CD4-positive, alpha-beta T cell treated with Interleukin-17A for 1 hour (primary cell): ENCODE measurements at places on chromosomes 3 and 15.

DNA sequence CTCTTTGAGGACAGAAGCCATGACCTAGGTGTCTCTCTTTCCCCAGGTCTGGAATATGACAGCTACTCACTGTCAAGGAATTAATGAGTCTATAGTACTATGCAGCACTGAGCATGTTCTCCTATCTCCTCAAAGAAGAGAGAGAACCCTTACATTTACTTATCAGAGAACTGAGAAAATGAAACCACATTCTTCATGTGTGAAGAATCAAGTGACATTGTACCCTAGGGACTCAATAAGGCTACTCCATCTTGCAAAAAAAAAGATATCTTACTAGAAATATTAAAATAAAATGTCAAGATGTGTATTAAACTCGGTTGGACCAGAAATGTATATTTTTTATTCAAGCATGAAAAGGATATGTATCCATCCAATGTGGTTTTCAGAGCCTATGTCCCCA, 133.2 kb upstream of the COL8A1 start:
- no peak for DNase-seq

- DNase-seq, result no peak
Observed at GRCh38 chr3:115660646-115661337, 37.5 kb downstream of the GAP43 start.

- DNase-seq, result no peak
Observed at GRCh38 chr15:97014001-97014400, 683.5 kb downstream of the NR2F2 start.

- no peak for DNase-seq
Observed at GRCh38 chr3:59302442-59302841, 252.6 kb upstream of the CFAP20DC start.

DNA sequence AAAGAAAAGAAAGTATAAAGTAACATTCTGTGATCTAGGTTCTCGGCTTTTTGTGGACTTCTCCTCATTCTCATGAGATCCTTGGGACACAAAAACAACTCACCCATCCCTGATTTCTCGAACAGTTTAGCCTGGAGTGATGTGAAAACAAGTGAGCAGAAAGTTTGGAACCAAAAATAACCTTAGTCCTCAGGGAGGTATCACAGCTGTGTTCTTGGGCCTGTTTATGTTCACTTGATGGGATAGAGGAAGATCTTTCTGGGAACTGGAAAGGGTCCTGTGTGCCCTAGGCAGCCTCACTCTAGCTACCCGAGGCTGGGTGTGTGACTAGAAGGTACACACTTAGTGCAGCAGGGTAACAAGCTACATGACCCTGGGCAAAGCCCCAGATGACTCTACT, 308.8 kb upstream of the PDZRN3 start:
- no peak for DNase-seq

GRCh38 chr3:76369170-76369569, 583.8 kb upstream of the ZNF717 start:
- DNase-seq, result no peak

GRCh38 chr3:58260261-58260731, 22.7 kb downstream of the ABHD6 start:
- DNase-seq, result no peak

GRCh38 chr3:119870512-119870911, 88.6 kb downstream of the NR1I2 start:
- no peak for DNase-seq

- DNase-seq, result no peak
Observed at GRCh38 chr3:101976473-101976872, 127.2 kb downstream of the NFKBIZ start.

DNA sequence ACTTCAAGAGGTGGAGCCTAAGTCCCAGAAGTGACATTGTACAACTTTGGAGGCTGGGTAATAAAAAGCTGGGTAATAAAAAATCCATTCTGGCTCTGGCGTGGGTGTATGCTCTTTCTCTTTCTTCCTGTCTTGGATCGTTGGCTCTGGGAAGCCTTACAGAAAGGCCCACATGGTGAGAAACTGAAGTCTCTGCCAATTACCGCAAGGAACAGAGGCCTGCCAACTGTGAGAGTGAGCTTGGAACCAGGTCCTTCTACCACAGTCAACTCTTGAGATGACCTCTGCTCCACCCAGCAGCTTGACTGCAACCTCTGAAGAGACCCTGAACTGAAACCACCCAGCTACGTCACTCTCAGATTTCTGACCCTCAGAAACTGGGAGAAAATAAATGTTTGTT, 51.0 kb downstream of the NR2F2 start:
- no peak for DNase-seq

DNA sequence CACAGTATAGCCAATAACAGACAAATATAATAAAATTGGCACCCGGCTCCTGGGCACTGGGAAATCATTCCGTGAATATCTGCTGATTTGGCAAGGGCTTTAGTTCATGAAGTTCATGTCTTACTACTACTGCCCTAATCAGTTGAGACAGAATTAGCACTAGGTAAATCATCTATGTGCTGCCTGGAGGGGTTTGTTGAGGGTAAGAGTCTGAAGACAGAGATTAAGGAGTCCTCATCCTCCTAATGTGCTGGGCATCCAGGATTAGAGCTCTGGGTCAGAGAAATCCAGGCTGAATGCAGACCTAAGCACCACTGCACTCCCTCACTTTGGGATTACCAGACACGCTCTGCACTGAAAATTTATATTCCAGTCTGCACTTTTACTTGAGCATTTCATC, 2.0 kb downstream of the SAMD7 start:
- no peak for DNase-seq

DNA sequence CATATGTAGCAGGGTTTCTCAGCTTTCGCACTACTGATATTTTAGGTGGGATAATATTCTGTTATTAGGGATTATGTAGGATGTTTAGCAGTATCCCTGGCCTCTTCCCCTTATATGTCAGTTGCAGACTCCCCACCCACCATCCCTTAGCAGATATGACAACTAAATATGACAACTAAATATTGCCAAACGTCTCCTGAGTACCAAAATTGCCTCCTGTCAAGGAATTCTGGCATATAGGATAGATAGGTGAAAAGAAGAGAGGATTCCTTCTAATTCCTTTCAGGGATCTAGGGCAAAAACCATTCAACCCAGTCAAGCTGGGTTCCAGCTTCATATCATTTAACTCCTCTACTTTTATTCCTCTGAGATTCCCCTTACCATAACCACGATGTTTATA, 759.8 kb downstream of the AGBL1 start:
- no peak for DNase-seq

- no peak for DNase-seq
Observed at GRCh38 chr15:50945725-50946124, 37.2 kb downstream of the AP4E1 start.

DNA sequence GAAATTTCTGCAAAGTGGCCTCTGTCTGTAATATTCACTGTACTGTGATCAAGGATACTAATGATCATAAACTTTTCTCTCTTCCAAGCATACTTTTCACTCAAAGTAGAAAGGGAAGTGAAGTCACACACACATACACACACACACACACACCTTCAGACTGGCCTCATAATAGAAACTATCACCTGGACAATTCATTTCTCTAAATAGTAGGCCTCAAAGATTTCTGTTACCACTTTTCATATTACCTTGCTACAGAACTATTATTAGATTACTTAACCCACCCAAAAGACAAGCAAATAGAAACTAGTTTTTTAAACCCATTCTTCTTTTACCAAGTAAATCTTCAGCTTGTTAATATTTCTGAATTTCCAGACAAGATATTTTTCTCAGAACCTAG, 12.2 kb downstream of the CPB1 start:
- no peak for DNase-seq

- no peak for DNase-seq
Observed at GRCh38 chr3:151900884-151901643, 27.6 kb downstream of the SUCNR1 start.

DNA sequence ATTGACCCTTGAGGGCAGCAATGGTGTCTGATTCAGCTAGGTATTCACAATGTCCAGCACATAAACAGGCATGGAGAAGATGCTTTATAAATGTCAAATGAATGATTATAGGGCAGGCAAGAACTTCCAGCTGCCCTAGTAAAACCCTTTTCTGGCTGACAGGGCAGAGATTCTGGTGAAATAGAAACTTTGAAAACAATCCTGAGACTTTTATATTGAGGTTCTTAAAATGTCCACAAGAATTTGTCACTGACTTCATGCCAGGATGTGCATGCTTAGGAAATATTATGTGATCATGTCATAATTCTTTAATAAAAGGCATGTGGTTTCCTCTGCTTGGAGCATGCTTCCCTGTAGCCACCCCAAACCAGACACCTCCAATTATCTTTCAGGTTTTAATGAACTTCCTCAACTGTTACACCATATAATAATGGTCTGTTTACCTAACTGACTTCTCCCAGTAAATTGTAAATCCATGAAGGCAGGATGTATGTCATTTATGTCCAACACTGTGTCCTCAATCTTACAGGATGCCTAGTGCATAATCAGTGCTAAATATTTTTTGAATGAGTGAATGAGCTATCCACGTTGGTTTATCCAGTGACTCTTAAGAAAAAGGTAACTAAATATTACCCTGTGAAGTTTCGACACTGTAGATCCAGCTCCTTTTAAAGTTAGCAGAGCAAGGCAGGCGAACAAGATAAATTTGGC, 43.4 kb upstream of the CLRN1 start:
- no peak for DNase-seq

DNA sequence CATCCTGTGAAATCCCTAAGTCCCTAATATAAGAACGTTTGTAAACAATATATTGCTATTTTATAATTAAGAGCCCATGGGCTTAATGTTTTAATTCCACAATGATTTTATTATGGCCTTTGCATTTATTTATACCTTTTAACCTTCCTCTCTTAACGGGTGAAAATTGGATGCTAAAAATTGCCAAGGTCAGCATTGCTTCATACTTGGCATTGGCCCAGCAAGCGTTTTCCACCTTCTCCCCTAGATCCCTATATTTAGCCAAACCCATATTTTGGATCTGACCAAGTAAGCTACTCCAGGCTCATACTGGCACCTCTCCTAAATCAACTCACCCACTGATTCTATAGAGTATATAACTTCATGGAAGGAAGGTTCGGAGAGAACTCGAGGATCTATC, 188.0 kb upstream of the NR2F2 start:
- no peak for DNase-seq

- no peak for DNase-seq
Observed at GRCh38 chr15:23670970-23671369, 16.1 kb downstream of the NDN start.

DNA sequence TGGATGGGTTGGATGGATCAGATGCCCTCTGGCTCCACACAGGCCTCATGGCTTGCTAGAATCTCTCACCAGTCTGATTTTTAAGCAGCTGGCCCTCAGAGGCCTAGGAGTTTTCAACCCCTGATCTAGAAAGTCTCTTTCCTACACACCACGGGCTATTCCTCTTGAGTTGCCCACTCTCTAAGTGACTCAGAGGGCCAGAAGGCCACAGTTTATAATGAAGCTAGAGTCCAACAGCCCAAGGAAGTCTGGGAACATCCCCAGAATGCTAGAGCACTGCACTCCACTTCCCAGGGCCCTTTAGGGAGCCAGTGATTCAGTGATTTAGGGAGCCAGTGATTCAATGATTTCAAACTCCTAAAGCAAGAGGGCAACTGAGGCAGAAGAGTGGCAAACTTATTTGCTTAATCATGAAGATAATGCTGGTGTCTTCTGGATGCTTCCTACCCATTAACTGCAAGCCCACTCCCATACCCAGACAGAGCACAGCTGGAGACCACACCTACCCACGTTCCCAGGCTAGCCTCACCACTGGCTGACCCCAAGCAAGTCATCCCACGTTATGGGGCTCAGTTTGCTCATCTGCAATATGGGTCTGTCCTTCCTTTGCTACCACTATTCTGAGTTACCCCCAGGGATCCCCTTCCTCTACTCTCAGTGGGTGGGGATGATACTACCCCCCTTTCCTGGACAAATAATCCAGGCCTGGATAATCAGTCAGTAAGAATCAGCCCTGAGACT, 36.7 kb downstream of the ABTB1 start:
- DNase-seq, result no peak

- no peak for DNase-seq
Observed at GRCh38 chr3:127706785-127707351, 34.1 kb downstream of the ABTB1 start.

- DNase-seq, result no peak
Observed at GRCh38 chr15:93664213-93664956, 567.0 kb upstream of the MCTP2 start.

GRCh38 chr3:57783186-57784088, 27.3 kb downstream of the SLMAP start:
- DNase-seq, result no peak

GRCh38 chr3:69121513-69121912, 882 bp downstream of the LMOD3 start:
- DNase-seq, result no peak

- DNase-seq, result no peak
Observed at GRCh38 chr3:150372320-150372719, 35.8 kb upstream of the TSC22D2 start.

- DNase-seq, result no peak
Observed at GRCh38 chr3:29245441-29245840, 35.4 kb upstream of the RBMS3 start.

GRCh38 chr3:123733805-123734526, 149.1 kb upstream of the HACD2 start:
- no peak for DNase-seq

- DNase-seq, result no peak
Observed at GRCh38 chr15:82566690-82567089, 26.4 kb upstream of the RPS17 start.

GRCh38 chr3:63042833-63043232, 167.6 kb upstream of the CADPS start:
- DNase-seq, result no peak

GRCh38 chr3:55194376-55194775, 266.5 kb upstream of the LRTM1 start:
- DNase-seq, result no peak

DNA sequence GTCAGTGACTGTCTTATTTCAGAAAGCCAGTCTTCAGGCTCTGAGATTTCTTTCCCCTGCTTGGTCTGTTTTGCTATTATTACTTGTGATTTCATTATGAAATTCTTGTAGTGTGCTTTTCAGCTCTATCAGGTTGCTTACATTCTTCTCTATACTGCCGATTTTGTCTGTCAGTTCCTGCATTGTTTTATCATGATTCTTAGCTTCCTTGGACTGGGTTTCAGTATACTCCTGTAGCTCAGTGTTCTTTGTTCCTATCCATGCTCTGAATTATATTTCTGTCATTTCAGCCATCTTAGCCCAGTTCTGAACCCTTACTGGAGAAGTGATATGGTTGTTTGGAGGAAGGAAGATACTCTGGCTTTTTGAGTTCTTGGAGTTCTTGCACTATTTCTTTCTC, 40.5 kb downstream of the CEP63 start:
- no peak for DNase-seq

GRCh38 chr3:25897019-25897418, 107.1 kb downstream of the OXSM start:
- DNase-seq, result no peak

- DNase-seq, result no peak
Observed at GRCh38 chr3:44795197-44795596, 33.6 kb downstream of the KIF15 start.

- DNase-seq, result no peak
Observed at GRCh38 chr3:152839511-152839910, 4.6 kb downstream of the P2RY1 start.

- DNase-seq, result no peak
Observed at GRCh38 chr3:4714045-4714444, 220.9 kb downstream of the ITPR1 start.
